ENCODE measurements at places on chromosomes 2 and 18. TPM values are rescaled to one million over a fixed set of nuclear protein-coding genes. Genes with fewer than 3 reads are reported as not detected.

Gene TMEM169
- not detected for polyA plus RNA-seq

Gene NRP2
- 7.8 TPM for polyA plus RNA-seq

Gene ARHGEF33
- polyA plus RNA-seq, result not detected

DNA sequence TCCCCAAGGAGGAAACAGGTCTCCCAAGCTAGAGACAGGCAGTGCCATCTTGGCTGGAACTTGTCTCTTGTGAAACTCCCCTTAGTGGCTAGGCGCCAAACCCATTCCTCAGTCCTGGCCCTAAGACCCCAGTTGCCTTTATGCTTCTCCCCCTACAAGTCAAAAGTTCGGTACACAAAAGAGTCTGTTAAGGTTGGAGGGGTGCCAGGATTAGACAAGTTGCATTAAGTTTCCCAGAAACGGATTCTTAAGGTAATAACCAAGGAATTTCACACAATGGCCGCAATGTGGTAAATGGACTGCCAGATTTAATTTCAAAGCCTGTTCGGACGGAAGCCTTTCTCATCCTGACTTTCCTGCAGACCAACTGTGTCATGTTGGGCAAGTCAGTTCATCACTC lies 80.7 kb downstream of the CCBE1 start:
- DNase-seq, result no peak

- DNase-seq, result no peak
Measured at GRCh38 chr2:191292869-191293268, 47.7 kb downstream of the MYO1B start.

DNA sequence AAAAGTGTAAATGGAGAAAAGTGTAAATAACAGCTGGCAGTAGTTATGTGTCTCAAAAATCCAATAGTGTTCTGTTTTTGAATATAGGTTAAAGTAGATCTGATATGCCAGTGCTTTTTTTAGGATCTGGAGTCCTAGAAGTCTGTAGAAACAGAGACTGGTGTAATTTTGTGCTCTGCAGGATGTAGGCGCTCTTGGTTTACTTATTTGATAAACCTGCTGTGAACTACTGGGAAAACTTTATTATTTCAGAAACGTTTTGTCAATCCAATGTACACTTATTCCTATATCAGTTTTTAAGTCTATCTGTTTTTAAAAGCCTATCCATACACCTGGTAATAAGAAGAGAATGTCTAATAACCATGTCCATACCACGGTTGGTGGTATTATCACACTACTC lies 530.8 kb upstream of the ZNF804A start:
- no peak for DNase-seq

DNA sequence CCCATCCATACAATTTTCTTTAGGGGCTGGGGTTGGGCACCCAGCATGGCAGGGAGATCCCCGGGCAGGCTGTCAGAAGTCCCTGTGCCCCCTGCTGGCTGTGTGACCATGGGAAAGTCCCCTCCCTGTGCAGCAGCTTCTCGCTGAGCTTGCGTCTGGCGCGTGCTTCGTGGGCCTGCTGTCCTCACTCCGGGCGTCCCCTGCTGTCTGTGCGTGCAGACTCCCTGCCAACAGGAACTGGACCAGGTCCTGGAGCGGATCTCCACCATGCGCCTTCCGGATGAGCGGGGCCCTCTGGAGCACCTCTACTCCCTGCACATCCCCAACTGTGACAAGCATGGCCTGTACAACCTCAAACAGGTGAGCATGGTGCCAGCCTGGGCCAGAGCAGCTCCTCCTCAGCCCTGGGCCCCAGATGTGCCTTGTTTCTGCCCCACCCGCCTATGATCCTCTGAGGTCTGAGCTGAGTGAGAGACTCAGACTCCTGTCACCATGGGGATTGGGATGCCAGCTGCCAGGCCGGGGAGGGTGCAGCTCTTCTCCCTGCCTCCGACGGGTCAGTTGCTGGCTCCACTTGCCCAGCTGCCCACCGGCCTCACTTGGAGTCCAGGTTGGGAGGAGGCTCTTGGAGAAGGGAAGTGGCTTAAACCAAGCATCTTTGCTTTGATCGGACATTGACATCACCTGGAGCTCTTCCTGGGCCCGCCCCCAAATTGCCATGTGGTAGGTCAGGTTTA lies 28.6 kb downstream of the IGFBP2 start:
- no peak for DNase-seq
